ENCODE measurements at places on chromosomes 3 and 15.

GRCh38 chr15:74144153-74144775, 13.9 kb downstream of the ISLR2 start:
- peak; percentile 24 for DNase-seq

DNA sequence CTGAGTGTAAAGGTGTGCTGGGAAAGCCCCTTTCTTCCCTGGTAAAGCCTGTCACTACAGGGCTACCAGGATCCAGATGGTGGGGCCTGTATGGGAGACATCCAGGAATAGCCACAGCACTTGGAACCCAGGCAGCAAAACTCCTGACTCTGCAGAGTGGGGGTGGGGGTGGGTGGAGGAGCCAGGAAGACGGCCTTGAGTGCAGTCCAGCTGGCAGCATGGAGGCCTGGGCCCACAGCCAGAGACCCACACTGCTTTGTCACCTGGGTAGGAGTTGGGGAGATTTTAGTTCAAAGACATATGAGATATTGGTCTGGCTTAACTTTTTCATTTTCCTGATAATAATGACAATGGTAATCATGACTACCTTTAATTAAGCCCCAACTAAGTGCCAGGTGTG, 116.7 kb upstream of the MRPS22 start:
- DNase-seq: no peak

DNA sequence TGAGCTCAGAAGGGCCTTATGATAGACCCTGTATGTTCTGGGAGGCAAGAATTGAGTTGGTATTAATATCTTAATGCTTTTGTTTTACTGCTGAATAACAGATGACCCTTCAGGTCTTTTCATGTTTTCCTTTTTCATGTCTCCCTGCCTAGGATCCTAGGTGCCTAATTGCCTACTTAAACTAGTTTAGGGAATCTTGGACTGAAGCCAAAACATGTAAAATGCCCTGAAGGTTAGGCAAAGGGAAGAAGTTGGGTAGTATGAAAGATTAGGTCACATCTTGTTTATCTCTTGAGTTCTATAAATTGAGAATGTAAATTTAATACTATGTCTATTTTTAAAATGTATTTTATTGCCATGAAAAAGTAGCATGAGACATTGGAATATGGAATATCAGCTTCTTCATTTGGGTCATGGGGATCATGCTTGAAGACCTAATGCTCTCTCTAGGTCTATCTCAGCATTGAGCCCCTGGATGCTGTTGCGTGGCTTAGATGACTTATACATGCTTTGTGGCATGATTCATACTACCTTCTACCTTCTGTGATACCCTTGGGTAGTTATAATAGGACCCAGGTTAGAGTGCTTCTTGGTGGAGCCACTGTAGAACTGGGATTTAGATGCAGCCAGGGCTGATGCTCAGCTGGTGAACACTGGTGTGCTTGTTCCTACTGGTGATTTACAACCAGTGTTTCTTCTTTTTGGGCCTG, 26.4 kb downstream of the RBM6 start:
- no peak for DNase-seq

DNA sequence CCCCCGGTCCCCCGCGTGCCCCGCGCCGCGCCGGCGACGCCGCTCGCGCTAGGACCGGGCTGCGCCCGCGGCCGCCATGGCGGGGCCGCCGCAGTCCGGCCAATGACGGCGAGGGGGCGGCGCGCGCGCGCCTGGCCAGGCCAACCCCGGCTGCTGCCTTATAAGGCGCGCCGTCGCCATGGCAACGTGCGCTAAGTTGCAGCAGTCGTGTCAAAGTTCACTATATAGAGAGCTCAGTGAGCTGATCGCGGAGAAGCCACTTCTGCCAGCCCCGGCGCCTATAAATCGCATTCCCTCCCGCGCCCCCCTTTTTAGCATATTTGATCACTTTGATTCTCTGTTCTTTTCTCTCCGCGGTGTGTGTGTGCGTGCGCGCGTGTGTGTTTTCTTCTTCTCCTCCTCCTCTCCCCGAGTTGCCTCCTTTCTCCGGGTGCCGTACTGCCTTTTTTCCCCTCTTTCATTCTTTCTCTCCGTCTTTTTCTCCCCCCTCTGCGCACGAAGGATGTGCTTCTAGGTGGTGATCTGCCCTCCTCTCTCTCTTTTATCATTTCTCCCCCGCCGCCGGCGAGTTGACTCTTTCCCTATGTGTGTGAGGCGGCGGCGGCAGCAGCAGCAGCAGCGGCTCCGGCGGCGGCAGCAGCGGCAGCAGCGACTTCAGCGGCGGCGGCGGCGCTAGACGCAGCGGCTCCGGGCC, at the start of gene NR2F2:
Gene NR2F2, plus strand, starts transcription at position 251 of the 694 bp plus-strand sequence. CDS start 1,406 bp downstream, outside the sequence.
- DNase-seq: peak; percentile 80

GRCh38 chr3:114745322-114746240, 401.5 kb downstream of the ZBTB20 start:
- no peak for DNase-seq

DNA sequence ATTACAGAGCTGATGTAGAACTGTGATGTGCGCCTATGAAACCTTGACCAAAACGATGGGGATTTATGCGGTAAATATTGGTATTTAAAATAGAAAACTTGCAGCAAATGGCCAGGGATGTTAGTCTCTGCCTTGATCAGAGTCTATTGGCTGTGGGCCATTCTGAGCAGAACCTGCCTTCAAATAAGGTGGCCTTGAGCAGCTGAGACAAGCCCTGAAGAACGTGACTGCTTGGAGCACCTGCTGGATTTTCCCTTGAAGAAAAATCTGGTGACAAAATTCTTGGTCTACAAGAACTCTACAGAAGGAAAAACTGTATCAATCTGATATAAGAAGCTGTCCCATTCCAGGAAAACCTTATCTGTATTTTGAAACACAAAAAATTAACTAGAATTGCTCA, 820.1 kb upstream of the EPHA6 start:
- no peak for DNase-seq

DNA sequence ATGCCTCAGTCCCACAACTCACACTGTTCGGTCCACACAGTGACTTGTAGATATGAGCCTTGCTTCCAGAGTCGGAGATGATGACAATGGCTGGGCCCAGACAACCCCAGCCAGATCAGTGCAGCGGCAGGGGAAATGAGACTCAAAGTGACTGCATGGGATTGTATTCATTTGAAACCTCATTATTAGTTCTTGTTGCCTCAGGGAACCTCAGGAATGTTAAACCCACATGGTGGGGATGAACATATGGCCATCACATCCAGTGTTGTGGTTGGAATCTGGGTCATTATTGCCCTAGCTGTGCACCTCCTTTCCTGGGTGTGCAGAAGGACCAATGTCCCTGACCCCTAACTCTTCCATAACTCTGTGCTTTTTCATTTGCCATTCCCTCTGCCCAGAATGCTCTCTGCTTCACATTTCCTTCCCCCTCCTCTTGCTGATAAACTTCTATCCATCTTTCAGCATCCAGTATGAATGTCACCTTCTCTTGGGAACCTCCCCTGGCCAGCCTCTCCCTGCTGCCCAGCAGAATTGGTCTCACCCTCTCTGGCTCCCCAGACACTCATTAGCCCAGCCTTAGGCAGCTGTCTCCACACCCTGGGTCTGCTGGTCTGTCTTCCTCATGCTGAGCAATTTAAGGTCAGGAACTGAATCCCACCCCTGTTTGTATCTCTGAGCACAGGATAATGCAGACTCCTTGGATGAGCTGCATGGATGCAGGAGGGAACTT, 67.0 kb upstream of the TNFAIP8L3 start:
- no peak for DNase-seq

GRCh38 chr3:195849322-195850074, 37.8 kb upstream of the MUC4 start:
- no peak for DNase-seq
